ENCODE measurements at places on chromosomes 12 and 14. TPM values are rescaled to one million over a fixed set of nuclear protein-coding genes. Genes with fewer than 3 reads are reported as not detected.

DNA sequence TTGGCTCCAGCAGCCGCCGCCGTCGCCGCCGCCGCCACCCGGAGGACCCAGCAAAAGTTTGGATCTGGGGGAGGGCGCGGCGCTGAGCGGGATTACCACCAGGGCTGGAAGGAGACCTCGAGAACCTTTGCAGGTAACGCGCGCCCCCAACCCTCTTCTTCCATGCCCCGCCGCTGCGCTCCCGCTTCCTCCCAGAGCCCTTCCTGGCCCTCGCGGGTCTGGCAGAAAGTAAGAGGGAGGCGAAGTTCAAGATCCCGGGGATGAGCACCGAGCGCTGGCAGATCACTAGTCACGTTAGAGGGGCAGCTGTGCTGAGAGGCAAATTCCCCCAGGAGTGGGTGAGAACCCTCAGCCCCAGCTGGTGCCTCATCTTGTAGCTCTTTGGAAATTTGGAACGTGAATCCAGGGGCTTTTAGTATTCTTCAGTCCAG is 3.9 kb downstream of the FLRT2 start:
- no peak for DNase-seq

GRCh38 chr12:109625749-109626377 is 52.3 kb downstream of the MVK start:
- DNase-seq = no peak

EGLN3 gene
- total RNA-seq = 2.3 TPM

DNA sequence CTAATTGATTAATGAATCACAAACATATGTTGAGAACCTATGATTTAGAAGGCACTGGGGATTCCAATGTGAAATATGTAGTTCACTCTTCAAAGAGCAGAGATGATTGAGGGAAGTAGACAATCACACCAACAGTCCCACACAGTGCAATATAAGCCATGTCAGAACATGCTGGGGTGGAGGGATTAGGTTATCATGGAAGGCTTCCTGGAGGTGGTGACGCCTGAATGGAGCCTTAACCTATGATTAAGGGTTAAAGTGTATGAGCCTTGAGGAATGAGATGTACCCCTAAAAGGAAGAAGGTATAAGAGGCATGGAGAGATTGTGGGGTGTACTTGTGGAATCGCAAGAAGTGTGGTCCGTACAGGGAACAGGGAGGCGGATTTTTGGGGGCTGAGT is 31.3 kb downstream of the ERH start:
- no peak for DNase-seq

DPF3 gene
- 3.2 TPM for total RNA-seq

DNA sequence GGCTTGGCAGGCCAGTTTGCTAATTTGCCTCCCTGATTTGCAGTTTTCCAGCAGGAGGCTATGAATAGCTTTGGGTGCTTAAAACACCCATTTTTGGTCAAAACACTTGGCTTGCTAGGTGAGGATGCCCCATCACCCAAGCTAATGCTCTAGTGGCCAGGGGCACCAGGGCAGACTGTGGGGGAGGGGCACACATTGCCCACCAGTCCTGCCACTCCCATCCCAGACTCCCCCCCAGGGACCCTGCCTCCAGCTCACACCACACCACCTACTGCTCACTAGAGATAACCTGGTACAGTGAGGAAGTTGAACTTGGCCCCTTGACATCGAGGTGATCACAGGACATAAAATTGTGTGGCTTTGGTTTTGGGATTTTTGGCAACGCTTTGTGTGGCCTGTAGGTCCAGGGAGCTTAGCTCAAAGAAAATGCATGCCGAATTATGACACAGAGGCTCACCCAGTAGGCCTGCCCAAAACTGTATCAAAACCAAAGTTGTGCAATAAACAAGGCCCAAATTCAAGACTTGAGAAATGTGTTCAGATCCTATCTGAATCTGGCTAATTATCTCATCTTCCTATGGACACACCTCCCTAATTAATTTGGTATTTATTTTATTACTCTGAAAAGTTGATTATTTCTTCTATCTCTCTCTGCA is 4.3 kb downstream of the NUAK1 start:
- DNase-seq = no peak

All from liver (tissue), 10 donors.